Activated T-helper 1 cell treated with anti-CD3 and anti-CD28 coated beads, Interleukin-12 subunit alpha, Interleukin-12 subunit beta, Interleukin-2, Interleukin-4 antibody, amounts not matched to agents 30 ng/mL and 10 ng/mL and 1 ng/mL, durations not matched to agents 14 hours and 24 hours and 36 hours (primary cell): ENCODE measurements at places on chromosomes 2 and 18.

DNA sequence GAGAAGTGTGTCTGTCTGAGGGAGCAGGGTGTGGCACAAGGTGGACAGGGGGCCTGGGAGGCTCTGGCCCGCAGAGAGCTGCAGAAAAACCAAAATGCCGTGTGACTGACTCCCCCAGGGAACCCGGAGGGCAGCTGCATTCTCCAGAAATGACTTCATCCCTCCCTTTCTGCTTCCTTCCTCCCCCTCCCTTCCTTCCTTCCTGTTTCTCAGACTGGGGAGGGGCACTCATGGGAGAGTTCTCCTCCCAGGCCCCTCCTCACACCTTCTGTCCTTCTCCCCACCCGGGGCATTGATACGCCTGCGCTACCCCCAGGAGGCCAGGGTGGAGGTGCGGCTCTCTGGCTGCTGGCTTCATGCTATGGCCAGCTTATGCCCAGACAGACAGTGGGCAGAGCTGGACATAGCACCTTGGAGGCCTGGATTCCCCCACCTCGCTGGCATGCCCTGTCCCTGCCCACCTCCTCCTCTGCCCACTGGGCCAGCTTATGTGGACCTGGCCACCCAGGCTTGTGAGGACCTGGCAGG lies 8.2 kb upstream of the GPR17 start:
- DNase-seq: no peak

DNA sequence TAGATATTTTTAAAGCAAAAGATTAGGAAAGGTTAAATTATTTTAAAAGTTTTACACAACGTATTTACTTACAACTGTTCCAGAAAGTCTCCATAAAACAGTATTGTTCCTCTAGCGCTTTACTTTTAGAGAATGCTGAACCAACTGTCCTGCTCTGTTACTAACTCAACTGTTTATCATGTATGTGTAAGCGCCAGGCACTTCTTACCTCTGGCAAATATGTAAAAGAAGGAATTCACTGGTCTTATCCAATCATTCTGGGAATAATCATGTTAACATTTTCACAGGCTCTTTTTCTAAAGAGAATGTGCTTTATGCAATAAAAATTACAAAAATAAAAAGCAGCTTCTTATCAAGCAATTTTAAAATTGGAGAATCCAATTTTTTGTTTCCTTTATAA lies 68.0 kb downstream of the COBLL1 start:
- no peak for DNase-seq

- no peak for DNase-seq
These were observed 20.4 kb downstream of the CNOT11 start for GRCh38 chr2:101273056-101273455.

- no peak for DNase-seq
These were observed 55.5 kb downstream of the SGPP2 start for GRCh38 chr2:222479859-222480258.
